Activated CD8-positive, alpha-beta memory T cell treated with anti-CD3 and anti-CD28 coated beads, Interleukin-2, amount 50 U/mL, for 48 hours (primary cell): ENCODE measurements at places on chromosomes 3 and 15.
A peak's percentile ranks its signal among the peaks of the same experiment; 100 is the strongest.

GRCh38 chr3:102410616-102411015, 24.2 kb upstream of the ZPLD1 start:
- DNase-seq = no peak

DNA sequence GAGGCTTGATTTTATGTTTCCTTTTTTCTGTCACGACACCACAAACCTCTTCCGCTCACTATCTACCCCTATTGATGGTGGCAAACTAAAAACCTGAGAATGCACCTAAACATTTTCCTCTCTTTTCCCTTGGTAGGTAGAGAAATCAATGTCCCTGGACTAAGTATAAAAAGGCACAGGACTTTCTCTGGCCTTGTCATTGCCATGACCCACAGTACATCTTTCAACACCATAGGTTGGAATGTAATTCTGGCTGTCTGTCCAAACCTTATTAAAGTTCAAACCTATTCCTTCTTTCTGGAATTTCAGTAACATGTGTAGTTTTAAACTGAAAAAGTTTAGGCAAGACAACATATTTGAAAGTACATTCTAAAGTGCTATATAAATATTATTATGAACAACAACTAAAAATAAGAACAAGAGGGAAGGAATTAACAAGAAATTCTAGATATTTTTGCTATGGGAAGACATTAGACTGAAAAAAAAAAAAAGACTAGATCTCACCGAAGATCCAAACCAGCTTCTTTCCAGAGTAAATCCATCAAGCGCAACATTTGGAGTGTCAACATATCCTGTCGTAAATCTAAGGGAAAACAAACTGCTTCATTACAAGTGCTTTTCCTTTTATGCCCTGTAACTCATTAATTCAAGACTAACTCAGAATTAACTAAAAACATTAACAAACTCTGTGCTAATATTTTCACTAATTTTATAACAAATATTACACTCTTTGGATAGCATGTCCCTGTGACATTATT, 73.1 kb downstream of the FAIM start:
- DNase-seq = no peak

DNA sequence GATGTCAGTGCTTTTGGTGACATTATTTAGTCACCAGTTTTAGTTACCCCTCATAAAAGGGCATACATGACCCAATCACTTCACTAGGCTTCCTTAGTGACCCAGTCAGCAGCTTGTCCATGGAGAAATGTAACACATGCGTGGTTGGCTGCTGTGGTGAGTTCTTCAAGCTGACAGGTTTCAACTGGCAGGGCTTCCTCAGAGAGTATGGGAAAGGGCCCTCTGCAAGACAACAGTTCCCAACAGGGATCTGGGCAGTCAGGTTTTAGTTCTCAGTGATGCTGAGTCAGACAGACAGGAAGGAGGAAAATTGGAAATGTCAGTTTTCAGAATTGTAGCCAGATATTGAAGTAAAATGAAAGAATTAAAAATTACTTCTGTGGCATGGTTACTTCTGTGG, 282.5 kb downstream of the TBL1XR1 start:
- no peak for DNase-seq

DNA sequence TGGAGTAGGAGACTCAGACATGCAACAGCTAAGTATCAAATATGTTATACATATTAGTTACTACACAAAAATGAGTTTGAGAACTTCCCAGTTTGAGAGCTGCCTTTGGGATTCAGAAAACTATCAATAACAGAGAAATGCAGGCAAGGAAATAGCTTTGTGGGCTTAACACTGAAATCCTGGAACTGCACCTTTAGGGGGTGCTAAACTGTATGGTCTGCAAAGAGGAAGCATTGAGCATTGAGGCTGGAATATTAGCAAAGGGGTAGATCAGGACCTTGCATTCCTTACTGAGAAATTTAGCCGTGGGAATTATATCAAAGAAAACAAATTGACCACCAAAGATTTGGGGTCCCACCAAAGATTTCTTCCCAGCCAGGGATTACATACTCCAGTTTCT, 580.0 kb downstream of the ZNF385D start:
- no peak for DNase-seq

- no peak for DNase-seq
Measured at GRCh38 chr15:45891766-45892165, 256.9 kb downstream of the SQOR start.

DNA sequence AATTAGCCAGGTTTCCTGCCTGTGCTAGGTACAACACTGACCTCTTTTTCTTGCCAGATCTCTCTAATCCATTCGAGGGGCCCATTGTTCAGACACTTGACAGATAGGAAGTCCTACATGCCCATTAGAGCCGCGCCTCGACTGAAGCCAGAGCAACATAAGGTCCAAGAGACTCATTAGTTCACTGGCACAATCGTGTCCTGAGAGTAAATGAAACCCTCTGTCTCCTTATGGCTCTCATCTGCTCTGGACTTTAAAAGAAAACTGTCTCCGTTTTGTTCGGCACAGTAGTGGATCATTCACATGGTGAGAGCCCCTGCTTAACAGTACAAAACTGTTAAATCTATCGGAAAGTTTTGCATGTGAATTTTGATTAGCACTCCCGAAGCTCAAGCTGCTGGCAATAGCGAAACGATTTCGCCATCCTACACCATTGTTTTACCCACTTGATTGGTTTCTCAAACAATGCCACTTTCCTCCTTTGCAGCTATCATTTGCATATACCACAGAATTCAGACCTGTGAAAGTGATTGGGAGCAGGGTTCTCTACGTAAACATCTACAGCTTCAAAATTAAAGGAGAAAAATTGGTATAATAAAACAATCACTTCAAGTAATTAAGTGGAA, 19.0 kb upstream of the C15orf61 start:
- no peak for DNase-seq

DNA sequence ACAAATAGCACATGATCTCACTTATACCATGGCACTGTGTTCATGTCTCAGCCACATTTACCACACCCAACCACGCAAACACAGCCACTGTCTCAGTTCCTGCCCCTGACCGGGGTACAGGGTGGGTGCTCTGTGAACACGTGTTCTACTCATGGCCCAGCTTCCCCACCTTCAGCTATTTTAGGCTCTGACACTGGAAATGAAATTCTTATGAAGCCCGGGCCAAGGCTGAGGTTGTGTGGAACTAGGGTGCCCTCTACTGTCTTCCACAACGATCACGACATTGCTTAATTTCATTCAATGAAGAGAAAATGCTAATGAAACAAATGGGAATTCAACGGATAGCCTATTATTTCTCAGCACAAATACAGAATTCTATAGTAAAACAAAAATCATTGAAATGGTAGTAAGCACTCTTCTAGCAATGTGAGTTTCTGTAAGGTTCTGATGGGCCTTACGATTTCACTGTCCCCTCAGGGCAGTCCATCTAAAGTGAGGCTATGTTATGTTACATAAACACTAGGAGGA, 2.1 kb upstream of the GABRA5 start:
- DNase-seq = no peak

GRCh38 chr3:136120373-136121348, 75.5 kb downstream of the MSL2 start:
- DNase-seq = no peak

GRCh38 chr15:65066635-65067316, 1.0 kb downstream of the RASL12 start:
- no peak for DNase-seq

- no peak for DNase-seq
Measured at GRCh38 chr3:58998476-58999117, 51.2 kb downstream of the CFAP20DC start.

GRCh38 chr3:28117598-28117997, 123.8 kb upstream of the CMC1 start:
- DNase-seq = no peak

GRCh38 chr3:50459785-50460184, 43.6 kb downstream of the CACNA2D2 start:
- DNase-seq = no peak

GRCh38 chr3:152491922-152492321, 223.2 kb downstream of the MBNL1 start:
- no peak for DNase-seq

GRCh38 chr3:35383216-35383615, 256.1 kb upstream of the ARPP21 start:
- DNase-seq = no peak

- no peak for DNase-seq
Measured at GRCh38 chr3:114770874-114771273, 376.2 kb downstream of the ZBTB20 start.

DNA sequence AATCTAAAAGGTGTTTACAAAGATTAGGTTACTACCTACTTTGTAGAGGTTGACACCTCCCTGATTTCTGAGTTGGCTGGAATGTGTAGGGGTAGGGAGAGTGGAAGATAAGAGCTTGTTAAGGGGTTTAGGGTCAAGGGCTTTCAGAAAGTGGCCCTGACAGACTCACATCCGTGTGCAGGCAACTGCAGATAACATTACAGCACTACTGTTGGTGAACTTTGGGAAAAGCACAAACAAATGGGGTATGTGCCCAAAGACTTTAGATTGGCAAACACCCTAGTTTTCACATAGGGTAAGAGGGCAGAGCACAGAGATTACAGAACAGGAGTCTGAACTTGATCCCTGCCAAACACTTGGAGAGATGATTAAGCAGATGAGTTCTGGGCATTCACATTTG, 375.7 kb downstream of the EPHB1 start:
- DNase-seq = no peak

GRCh38 chr15:27220199-27220598, 249.2 kb downstream of the GABRG3 start:
- DNase-seq = no peak

- no peak for DNase-seq
Measured at GRCh38 chr3:23319366-23320312, 116.5 kb downstream of the UBE2E2 start.

- no peak for DNase-seq
Measured at GRCh38 chr3:197907196-197907595, 42.8 kb upstream of the RPL35A start.

GRCh38 chr3:4746241-4746958, 232.8 kb upstream of the BHLHE40 start:
- DNase-seq = no peak

GRCh38 chr3:138404121-138404520, 30.3 kb upstream of the ESYT3 start:
- peak; percentile 35 for DNase-seq

- DNase-seq = no peak
Measured at GRCh38 chr3:109114746-109115145, 3.2 kb downstream of the MORC1 start.

- DNase-seq = no peak
Measured at GRCh38 chr15:22257047-22258008, 177.0 kb downstream of the OR4M2 start.

- no peak for DNase-seq
Measured at GRCh38 chr3:27666708-27667107, 55.4 kb downstream of the EOMES start.

GRCh38 chr3:12005951-12006625, 1.9 kb downstream of the SYN2 start:
- no peak for DNase-seq

GRCh38 chr3:167874671-167875372, 139.3 kb downstream of the SERPINI1 start:
- no peak for DNase-seq

- DNase-seq = no peak
Measured at GRCh38 chr3:120848503-120848902, 59.5 kb upstream of the STXBP5L start.

DNA sequence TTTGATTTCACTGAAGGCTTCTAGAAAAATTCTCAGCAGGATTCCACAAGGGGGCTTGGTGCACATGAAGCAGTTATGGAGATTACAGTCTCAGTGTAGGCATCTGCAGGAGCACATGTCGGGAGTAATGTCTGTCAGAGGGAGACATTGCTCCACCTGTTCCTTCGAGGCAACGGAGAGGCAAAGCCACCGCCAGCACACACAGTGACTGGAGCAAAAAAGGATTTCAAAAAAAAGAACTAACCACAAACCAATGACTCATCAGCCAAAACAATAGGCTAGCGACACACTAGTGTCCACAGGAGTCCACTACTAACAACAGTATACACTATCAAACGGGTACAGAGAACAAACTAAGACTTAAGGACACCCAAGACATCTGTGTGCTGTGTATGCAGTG, 68.9 kb downstream of the NPTN start:
- no peak for DNase-seq

DNA sequence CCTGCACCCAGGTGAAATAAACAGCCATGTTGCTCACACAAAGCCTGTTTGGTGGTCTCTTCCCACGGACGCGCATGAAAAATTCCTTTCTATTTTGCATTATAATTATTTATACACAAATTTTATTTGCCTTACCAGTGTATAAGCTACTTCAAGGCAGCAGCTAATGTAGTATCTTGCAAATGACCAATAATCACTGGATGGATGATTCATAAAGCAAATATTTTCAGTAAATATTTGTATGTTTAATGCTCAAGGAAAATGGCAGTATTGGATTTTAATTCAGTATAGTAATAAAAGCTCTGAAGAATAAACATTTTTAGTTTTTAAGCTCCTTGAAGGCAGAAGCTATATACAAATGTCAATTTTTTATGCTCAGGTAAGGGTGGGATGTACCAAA, 158.7 kb upstream of the NANOGP8 start:
- no peak for DNase-seq

GRCh38 chr3:37922721-37923568, 61.3 kb downstream of the CTDSPL start:
- no peak for DNase-seq

GRCh38 chr3:119025171-119025795, 9.4 kb downstream of the IGSF11 start:
- no peak for DNase-seq

DNA sequence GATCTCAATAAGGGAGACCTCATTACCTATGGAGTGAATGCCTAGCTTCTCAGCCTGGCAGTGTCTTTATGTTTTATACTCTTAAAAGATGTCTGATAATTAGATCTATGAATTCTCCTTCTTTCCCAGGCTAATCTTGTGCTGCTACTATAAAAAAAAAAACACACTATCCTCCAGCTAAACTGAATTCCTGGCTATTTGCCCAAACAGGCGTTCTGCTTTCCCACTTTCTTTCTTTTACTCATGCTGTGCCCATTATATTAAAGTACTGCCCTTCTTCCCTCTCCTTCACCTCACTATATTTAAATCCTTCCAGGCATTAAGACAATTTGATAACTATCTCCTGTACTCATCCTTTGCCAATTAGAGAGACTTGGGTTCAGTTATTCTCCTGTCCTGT, 1134.9 kb downstream of the ROBO2 start:
- DNase-seq = no peak

GRCh38 chr3:115999001-115999585, 375.8 kb downstream of the GAP43 start:
- no peak for DNase-seq

- DNase-seq = peak; percentile 45
Measured at GRCh38 chr15:77027111-77027696, 32.3 kb downstream of the PSTPIP1 start.

DNA sequence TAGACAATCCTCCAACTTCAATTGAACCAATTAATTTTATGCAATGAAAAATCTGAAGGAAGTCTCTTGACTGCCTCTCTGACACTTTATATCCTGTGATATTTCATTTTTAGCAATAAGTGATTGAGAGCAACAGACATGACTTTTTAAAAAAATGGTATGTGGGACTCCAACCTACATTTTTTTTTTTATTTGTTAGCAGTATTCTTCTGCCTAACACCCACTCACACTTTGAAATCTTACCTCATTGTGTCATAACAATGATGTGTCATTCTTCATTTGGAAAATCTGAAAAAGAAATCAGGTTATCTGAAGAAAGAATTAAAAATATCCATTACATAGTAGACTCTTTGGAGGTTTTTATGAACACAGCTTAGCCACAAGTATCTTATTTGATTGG, 541.3 kb upstream of the KCNMB2 start:
- DNase-seq = no peak

- DNase-seq = peak; percentile 69
Measured at GRCh38 chr15:57732526-57733331, 26.2 kb downstream of the POLR2M start.
